ENCODE measurements at places on chromosomes 12 and 14.

- DNase-seq: no peak
Measured at GRCh38 chr12:120961604-120962531, 16.5 kb upstream of the HNF1A start.

DNA sequence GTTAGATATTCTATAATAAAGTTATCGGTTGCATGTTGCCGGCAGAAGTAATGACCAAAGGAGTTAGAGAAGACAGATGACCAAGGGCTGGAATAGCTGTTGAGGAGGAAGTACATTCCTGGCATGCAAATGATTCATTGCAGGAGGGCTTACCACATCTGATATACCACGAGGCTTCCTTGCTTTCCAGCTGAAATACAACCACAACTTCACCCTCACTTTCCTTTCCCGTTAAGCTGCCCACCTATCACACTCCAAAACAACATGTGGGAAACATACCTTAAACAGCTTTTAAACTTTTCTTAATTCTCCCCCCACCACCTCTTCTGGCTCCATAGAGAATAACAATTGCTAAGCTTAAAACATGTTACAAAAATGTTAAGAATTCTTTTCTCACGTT is 594.1 kb downstream of the NRXN3 start:
- no peak for DNase-seq

DNA sequence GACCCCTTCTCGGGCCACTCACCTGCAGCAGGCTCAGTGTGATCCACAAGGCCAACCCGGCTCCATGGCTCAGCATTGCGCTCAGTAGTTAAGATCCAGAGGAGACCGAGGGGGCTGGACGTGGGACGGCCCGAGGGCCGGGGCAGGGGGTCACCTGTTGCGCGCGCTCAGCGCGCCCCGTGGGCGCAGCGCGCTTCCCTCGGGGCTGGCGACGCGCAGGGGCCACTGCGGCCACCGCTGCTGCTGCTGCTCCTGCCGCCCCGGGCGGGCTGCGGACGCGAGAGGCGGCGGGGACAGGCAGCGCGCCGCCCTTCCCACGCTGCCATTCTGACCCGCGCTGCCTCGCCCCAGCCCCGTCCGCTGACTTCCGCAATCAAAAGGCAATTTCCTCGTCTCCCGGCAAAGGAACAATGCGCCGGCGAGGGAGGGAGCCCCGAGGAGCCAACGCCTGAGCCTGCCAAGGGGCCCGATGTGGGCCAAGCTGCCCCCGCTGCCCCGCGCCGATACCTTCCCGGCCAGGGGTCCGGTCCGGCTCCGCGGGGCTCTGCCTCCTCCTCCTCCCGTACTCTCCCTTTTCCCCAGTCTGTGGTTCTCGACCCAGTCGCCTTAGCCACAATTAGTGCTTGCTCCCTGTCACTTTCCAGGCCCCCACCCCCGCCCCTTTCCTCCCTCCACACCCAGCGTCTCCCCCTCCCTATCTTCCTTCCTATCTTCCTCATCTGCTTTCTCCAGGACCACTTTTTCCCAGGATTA is 27.3 kb downstream of the PTPRB start:
- DNase-seq: no peak

GRCh38 chr12:22322091-22322490 is 12.4 kb downstream of the ST8SIA1 start:
- DNase-seq: no peak

DNA sequence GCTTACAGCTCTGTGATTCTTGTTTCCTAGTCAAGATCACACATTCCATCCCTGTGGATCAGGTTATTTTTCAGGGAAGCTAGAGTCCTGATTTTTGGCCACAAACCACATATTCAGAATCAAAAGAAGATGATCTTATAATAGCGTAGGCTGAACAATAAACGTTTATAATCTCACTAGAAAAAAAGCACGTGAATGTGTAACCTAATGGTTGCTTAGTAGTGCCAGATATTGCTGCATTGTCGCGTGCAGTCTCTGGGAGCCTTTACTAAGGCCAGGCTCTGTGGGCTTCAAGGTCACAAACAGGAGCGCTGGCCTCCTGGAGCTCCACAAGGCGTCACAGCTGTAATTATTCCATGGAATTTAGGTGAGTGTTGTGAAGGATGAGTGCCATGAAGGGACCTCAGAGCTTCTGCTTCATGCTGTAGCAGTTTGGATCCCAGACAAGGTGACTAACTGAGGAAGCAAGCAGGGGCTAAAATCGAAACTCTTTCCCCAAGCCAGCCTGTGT is 17.4 kb downstream of the CDKN1B start:
- DNase-seq: no peak

DNA sequence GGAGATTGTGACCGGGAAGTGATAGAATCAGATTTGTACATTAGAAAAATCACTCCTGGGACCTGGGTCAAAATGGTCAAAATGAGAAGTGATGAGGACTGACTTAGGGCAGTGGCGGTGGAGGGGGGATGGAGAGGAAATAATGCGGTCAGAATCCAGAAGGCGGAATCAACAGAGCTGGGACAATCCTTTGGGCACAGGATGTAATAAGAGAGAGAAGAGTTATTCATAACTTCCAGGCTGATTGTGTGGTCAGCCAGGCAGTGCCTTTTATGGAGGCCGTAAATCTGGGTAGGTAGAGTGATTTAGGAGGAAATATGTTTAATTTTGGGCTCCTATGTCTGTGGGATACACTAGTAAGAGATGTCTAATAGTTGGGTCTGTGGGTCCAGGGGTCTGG is 21.6 kb downstream of the FBXL14 start:
- DNase-seq: no peak

DNA sequence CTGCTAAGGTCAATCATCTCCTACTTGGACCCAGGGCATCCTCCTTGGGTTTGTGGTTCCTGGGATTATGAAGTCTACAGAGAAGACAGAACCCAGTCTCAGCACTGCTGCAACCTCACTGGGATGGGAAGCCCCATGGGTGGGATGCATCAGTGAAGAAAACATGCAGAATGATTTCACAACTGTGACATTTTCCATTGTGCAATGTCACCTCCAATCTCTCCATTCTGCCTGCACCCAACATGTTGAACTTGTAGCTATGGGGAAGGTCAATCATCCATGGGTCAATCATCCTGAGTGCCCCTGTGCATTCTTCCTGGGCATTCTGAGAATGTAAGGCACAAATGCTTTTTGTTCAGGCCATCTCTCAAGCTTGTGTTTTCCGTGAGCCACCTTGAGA is 1004.4 kb upstream of the TMEM132C start:
- DNase-seq: no peak

DNA sequence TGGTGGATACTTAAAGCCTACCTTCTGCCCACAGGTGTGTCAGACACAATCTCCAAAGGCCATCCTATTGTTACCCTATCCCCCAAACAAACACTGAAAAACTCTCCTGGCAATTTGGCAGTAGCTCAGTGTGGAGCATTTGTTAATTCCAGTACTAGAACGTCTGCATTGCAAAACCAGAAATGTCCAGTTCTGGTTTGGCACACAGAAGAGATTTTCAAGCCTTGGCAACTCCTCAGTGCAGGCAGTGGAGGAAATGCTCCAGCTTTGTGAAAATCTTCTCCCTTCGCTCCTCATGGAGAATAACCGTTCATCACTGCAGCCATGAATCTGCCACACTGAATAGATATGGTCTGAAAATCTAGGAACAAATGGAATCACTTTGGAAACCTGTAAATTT is 5.3 kb upstream of the SOCS2 start:
- DNase-seq: no peak

GRCh38 chr12:98188650-98189077 is 326.7 kb upstream of the TMPO start:
- DNase-seq: no peak

GRCh38 chr14:95320955-95321600 is 1.4 kb upstream of the CLMN start:
- DNase-seq: no peak
